Inflammatory macrophage treated with lipopolysaccharide for 1 hour (primary cell): ENCODE measurements at places on chromosomes 5 and 9.

DNA sequence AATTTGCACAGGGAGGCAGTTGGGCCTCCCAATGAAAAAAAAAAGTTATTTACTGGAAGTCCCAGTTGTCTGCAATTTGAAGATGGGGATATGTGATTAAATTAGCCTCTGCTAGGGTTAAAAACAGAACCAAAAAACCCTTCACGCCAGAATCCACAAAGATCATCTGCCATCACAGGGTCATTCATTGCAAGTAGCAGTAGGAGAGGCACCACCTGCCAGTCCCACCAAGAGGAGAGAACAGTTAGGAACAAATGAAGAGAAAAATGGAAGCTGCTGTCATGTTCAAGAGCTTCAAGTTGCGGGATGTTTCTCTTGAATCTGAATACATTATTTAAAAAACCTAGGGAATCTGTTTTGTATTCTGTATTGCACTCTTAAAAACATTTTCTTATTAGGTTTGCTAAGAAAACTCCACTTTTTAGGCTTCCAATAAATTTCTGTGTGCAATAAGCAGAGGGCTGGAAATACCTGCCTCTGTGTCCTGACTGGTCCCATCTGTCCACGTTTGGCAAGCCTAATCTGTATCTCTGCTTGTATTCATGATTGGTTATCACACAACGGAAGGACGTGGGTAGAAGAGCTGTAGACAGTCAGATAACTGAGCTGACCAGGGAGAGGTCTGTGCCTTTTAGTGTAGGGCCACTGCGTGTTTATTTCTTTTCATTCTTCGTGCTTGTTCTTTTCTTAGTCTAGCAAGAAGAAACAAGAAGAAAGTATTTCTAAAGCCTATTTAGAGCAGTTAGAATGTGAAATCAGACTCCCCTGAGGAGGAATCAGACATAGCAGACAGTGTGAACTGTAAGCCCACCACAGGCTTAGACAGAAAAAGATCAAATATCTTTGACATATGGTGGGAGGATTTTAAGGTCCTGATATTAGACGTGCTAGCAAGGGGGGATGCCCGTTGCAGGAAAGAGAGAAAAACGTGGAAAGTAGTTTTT, 630.6 kb upstream of the SEMA6A start:
- DNase-seq, result no peak

- no peak for DNase-seq
Observed at GRCh38 chr9:134177624-134178393, 13.4 kb upstream of the RNU6ATAC start.

GRCh38 chr9:84748112-84748511, 78.6 kb downstream of the NTRK2 start:
- DNase-seq, result no peak

- no peak for DNase-seq
Observed at GRCh38 chr9:79131246-79131774, 440.5 kb upstream of the TLE4 start.

DNA sequence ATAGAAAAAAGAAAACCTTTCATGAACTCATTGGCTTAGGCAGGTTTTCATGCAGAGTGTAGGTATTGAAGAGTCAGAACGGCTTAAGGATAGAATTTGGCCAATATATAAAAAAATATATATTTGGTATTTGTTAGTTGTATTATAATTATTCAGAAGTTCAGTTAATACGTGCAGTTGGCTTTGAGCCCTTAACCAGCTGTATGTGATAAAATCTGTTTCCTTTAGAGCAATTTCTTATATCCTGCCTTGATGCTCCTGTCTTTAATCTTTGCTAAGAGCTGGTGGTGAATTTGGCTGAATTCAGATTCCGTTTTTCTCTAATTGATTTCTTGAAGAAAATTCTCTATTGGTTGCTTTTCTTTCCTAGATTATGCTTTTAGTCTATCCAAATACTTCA, 3.7 kb downstream of the ANXA1 start:
- DNase-seq, result no peak
